ENCODE measurements at places on chromosomes 3 and 15.

DNA sequence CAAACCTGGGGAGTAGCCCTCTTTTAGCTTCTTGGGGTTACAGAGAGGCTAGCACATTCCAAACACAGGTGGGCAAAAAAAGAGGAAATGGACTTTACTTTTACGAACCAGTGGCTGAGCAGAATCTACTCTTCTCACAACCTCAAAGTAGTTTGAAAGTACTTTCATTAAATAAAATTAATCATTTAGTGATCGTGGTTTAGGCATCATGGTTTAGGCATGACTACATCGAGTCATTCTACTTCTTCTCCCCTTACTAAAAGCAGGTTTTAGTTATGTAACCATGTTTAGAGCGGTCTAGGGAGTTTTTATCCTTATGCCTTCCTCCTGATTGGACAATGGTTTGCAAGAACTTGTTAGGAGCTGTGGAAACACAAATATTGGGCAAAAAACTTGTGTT is 2.5 kb upstream of the GREM1 start:
- no peak for DNase-seq

GRCh38 chr3:15631426-15632211 is 30.1 kb downstream of the BTD start:
- DNase-seq: no peak

DNA sequence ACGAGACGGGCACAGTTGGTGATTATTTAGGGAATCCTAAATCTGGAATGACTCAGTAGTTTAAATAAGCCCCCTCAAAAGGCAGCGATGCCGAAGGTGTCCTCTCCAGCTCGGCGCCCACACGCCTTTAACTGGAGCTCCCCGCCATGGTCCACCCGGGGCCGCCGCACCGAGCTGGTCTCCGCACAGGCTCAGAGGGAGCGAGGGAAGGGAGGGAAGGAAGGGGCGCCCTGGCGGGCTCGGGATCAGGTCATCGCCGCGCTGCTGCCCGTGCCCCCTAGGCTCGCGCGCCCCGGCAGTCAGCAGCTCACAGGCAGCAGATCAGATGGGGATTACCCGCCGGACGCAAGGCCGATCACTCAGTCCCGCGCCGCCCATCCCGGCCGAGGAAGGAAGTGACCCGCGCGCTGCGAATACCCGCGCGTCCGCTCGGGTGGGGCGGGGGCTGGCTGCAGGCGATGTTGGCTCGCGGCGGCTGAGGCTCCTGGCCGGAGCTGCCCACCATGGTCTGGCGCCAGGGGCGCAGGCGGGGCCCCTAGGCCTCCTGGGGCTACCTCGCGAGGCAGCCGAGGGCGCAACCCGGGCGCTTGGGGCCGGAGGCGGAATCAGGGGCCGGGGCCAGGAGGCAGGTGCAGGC is 318.0 kb downstream of the FGF12 start:
- DNase-seq: no peak

GRCh38 chr3:155009217-155009616 is 70.9 kb upstream of the MME start:
- DNase-seq: no peak

GRCh38 chr3:187352581-187353575 is 15.3 kb upstream of the RTP4 start:
- DNase-seq: no peak

DNA sequence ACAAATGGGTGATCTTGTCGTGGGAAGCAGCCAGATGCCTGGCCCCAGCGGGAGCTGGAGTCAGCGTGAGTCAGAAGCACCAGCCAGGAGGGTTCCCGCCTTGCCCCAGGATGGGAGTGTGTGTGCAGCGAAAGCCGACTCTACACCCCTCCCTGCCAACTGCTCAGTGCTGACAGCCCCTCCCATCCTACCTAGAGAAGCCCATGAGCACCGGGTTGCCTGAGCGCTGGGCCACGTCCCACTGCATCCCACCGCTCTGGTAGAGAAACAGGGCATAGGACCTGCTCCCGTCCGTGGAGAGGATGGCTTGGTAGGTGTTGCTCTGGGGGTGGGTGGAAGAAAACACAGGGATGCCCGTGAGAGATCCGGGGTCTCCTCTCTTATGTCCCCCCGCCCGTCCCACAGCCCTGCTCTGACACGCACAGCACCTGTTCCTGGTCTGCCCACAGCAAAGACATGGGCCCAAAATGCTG is 42.9 kb downstream of the MUC4 start:
- no peak for DNase-seq

GRCh38 chr15:40275523-40275922 is 7.3 kb downstream of the ANKRD63 start:
- no peak for DNase-seq

GRCh38 chr3:10426346-10427220 is 78.8 kb downstream of the ATP2B2 start:
- DNase-seq: no peak

- DNase-seq: no peak
These were observed 96.0 kb upstream of the MELTF start for GRCh38 chr3:197125636-197126035.

- DNase-seq: no peak
These were observed 4.5 kb upstream of the RPL24 start for GRCh38 chr3:101690972-101691371.

- no peak for DNase-seq
These were observed 342.6 kb downstream of the NSUN3 start for GRCh38 chr3:94405258-94406035.

DNA sequence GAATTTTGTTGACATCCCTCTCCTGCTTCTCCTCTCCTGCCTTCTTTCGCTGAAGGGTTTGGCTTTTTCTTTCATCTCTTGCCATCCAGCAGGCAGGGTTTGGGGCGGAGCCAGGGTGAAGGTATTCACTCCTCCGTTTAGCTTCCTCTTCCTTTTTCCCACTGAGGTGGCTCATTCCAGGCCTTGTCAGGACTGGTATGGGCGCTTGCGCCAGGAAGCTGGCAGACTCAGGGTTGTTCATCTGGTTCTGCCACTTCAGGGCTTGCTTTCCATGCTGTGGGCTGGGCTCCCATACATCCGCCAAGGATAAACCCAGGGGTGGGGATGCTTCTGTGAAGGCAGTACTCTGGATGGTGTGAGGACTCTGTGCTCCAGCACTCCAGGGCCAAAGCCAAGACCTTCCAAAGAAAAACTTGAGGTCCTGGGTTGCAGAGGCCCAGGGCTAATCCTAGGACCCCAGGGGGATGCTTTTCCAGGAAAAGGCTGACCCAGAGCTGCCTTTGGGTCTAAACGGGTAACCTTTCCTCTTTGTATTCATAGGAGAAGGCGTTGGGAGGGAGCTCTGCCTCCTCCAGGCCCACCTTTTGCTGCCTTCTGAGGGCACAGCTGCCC is 7.7 kb upstream of the AMOTL2 start:
- DNase-seq: no peak

DNA sequence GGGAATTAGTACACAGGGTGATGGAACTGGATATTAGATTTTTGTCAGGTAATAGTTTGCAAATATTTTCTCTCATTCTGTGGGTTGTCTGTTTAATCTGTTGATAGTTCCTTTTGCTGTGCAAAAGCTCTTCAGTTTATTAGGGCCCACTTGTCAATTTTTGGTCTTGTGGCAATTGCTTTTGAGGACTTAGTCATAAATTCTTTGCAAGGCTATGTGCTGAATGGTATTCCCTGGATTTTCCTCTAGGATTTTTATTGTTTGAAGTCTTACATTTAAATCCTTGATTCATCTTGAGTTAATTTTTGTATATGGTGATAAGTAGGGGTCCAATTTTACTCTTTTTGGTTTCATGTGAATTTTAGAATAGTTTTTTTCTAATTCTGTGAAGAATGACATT is 111.3 kb downstream of the ARRDC4 start:
- no peak for DNase-seq

DNA sequence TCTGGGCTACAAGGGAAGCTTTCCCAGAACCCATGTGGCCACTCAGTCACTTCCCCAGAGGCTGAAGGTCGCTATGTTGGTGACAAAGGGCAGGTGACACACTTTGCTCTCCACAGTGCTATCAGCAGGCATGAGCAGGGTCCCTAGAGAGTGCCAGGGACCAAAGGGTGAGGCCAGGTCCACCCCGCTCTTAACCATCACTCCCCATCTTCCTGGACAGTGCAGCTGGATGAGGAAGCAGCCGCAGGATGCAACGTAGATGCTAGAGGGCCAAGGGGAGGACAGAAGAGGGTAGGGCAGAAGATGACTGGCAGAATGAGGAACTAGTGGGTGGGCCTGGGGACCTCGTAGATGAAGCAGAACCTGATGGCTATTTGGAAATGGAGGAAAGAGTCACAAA is 13.6 kb upstream of the LTF start:
- DNase-seq: no peak

- no peak for DNase-seq
These were observed 50.1 kb upstream of the LEKR1 start for GRCh38 chr3:156776031-156776430.

DNA sequence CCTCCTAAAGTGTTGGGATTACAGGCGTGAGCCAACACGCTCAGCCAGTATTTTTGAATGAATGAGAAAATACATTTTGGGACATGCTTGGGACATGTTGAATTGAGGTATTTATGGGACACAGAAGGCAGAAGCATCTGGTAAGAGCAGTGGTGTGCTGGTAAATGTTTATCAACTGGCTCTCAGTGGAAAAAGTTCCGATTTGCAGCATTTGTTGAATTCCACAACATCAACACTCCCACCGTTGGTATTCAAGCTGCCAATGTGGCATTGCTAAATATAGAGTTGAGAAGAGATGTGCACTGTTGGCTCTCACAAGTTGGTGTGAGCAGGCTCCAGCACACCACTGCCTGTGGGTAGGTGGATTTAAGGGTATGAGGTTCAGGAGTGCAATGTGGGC is 35.8 kb upstream of the LRRFIP2 start:
- DNase-seq: no peak

GRCh38 chr15:77709135-77709886 is 76.6 kb upstream of the LINGO1 start:
- DNase-seq: no peak

DNA sequence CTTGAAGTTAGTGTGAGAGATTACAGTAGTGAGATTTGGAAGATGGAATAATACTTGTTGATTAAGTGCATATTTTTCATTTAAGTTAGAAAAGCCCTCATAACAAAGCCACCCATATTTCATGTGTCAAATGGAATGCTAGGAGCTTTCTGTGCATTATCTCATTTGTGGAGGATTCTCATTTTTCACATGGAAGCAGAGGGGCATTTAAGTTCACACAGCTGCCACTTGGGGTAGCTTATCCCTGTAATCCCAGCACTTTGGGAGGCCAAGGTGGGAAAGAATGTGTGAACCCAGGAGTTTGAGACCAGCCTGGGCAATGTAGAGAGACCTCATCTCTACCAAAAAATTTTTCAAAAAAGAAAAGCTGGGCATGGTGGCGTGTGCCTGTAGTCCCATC is 55.2 kb downstream of the RAB7A start:
- no peak for DNase-seq

DNA sequence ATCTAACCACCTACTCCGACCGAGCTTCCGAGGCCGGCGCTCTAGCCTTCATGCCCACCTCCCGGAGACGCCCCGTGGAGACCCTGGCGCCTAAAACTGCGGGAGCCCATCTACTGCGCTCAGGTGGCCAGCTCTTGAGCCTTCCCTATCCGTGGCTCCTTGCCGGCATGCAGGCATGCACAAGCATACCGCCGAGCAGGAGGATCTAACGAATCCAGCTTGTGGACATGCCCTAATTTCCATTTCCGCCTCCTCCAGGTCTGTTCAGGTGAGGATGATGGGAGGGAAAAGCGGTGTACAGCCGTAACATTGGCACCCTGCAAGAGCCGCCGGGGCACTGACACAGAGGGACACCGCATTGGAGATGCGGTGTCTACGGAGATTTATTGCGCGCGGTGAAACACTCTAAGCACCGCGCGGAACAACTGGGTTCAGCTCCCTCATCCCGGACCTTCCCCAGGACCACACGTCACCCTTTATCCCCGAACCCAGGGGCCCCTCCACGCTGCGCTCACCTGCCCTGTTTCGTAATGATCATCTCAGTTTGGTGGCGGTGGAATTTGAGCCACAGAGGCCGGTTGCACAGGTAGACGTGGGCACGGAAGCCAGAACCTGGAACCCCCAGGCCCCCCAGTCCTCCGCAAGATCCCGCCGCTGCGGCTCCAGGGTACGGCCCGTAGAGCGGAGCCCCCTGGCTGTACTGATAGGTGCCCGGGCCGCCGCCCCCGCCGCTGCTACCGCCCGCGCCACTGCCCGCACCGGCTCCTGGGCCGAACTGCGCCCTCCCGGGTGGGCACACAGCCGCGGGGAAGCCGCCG is 1.0 kb downstream of the EOMES start:
- no peak for DNase-seq

GRCh38 chr15:94125156-94125555 is 106.2 kb upstream of the MCTP2 start:
- DNase-seq: no peak

DNA sequence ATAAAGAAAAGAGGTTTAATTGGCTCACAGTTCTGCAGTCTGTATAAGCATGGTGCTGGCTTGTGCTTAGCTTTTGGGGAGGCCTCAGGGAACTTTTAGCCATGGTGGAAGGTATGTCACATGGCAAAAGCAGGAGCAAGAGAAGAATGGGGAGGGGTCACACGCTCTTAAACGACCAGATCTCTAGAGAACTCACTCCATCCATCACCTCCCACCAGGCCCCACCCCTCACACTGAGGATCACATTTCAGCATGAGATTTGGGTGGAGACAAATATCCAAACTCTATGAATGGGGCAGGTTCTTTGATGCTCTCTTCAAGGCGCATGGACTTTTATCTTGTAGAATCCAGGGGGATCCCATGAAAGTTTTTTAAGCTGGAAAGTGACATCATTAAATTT is 75.7 kb downstream of the ITPR1 start:
- DNase-seq: no peak

- no peak for DNase-seq
These were observed 228.9 kb downstream of the CD47 start for GRCh38 chr3:107861904-107862303.

- DNase-seq: no peak
These were observed 163.5 kb downstream of the OPA1 start for GRCh38 chr3:193756536-193756935.

DNA sequence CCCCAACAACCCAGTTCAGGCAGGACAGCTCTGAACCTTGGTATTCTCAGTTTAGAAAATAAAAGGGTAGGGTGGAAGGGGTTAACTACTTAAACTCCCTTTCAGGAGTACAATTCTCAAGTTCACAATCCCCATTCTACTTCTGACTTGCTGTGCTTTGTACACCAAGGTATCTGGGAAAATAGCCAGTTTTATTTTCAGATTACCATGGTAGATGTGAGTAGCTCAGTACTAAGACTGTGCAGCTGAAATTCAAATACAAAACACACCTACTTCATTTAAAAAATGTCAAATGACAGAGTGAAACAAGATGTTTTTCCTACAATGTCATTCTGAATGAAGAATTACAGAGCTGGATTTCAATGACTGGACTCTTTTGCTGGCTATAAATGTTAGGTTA is 27.4 kb downstream of the SLC7A14 start:
- no peak for DNase-seq
